DMS 273 treated with DMSO at 0.1 percent for 48 hours (cell line): ENCODE measurements at places on chromosomes 7 and 10.
A peak's percentile ranks its signal among the peaks of the same experiment; 100 is the strongest.

DNA sequence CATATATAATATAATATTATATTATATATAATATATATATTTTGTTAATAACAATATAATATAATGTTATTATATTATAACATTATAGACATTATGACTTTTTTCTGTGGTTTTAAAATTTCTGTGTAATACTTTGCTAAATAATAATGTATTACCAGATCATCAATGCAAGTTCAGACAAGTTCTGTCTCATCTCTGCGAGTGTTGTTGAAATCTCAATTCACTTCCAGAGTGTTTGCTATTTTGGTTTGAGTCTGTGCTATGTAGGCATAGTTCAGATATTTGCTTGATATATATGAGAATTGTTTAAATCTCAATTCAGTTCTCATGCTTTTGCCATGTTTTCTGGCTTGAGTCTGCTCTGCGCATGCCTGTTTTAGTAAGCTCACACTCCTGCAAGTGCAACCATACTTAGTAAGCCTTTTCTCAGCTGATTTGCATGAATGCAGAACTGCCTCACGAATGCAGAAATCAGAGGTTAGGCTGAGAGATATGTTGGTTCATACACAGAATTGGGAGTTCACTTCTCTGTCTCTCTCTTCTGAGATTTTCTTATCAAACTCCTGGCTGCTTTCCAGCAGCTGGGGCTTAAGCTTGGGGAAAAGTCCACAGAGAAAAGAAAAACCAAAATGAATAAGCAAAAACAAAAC is 830.2 kb upstream of the SORCS1 start:
- no peak for DNase-seq

- DNase-seq, result no peak
Observed at GRCh38 chr10:93458821-93459257, 23.3 kb downstream of the MYOF start.

GRCh38 chr7:127900732-127901685 is 130.2 kb downstream of the LRRC4 start:
- no peak for DNase-seq

DNA sequence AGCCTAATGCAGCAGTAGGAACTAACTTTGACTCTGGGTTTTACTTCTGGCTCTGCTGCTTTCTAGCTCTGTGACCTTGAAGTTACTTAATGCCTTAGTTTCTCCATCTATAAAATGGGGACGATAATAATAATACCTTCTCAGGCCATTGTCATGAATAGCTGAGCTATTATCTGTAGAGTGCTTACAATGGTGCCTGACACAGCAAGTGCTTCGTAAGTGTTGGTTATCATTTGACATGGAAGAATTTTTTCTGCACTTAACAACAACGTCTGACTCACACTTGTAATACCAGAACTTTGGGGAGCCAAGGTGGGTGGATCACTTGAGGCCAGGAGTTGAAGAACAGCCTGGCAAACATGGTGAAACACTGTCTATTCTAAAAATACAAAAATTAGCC is 140.5 kb downstream of the ARL4A start:
- DNase-seq, result no peak

- DNase-seq, result no peak
Observed at GRCh38 chr7:92584953-92585352, 5.2 kb downstream of the FAM133B start.

GRCh38 chr7:115471891-115472290 is 550.0 kb downstream of the MDFIC start:
- DNase-seq, result no peak

DNA sequence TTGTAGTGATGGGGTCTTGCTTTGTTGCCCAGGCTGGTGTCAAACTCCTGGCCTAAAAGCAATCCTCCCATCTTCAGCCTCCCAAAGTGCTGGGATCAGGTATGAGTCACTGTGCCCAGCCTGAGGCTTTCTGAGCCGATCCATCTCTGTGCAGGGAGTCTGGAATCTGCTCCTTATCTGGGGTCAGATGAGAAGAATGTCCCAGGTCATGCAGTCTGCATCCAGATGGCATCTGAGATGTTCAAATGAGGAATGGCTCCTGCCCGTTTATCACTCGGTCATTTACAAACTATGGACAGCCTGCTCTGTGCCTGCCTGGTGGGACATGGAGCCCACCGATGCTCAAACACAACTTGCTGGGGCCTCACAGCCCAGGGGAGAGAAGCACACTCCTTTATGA is 11.1 kb upstream of the SLC18A3 start:
- DNase-seq, result no peak

DNA sequence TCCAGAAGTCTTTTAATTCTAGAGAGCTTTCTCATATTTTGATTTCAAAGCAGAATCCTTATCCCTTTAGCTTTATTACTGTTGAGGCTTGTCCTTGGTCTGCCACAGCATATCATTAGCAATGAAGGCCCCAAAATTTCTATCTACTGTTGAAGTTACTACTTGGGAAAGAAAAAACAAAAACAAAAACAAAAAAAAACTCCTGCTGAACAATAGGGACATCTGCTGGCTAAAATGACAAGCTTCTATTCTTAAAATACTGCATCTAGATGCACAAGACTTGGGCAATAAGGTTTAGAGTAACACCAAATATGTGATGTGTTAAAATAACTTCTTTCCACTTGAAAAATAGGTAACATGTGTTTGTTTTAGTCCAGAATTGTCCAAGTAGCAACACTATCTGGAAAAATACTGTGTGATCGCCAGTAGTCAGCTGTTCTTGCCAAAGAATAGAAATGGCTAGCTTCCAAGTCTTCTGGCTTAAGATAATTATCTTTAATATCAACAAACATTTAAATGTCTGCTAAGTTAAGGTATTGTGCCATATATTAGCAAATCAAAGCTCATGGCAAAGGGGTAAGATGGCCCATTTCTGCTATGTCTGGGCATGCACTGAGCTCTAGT is 3.8 kb upstream of the DMTF1 start:
- DNase-seq, result peak; percentile 72

GRCh38 chr10:283916-284356 is 148.7 kb downstream of the ZMYND11 start:
- DNase-seq, result no peak

DNA sequence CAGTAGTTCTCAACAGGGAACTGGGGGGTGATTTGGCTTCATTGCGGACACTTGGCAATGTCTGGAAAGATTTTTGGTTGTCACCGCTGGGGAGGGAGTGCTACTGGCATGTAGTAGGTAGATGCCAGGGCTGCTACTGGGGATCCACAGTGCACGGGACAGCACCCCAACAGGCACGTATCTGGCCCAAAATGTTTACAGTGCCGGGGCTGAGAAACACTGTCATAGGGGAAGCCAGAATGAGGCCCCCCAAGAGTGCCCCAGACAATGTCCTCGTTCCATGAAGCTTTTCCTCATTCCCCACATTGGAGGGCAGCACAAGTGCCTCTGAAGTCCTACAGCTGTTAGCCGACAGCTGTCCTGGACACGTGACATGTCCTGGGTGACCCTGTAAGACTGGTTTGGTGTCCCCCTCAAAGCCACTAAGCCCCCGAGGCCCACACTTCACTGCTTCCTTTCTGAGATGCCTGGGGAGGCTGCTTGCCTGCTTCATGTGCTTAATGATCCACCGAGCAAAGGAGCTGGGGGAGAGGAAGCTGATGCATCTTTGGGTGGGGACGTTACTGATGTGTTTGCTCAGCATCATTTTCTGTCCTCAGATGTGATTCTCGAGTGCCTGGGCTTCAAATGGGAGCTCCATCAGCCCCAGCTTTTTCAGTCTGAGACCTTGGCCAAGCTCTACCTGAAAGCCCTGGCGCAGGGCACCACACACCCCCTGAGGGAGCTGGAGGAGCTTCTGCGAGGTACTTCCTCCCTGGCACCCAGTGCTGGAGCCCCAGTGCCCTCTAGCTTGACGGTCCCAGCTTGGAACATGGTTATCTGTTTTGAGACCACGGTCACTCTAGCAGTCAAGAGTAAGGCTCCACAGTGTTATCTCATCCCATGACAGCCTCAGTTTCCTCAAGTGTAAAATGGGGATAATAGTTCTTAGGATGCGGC is 14.7 kb downstream of the BTBD16 start:
- DNase-seq, result no peak

DNA sequence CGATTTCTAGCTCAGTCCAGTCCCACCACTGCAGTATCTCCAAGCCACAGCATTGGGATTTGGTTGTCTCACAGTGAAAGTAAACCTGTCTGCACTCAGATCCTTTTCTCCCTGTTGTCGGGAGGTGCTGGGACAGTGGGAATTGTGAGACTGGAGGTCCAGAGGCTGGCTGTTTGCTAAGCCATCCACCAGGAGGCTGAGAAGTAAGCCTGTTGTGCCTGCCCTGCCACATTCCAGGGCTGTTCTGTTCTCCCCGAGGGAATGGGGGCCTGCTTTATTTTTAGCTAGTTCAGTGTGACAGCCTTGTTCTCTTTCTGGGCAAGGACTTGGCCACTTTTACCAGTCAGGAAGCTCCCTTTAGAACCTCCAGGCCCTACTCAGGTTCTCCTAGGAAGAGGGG is 54.9 kb downstream of the HK1 start:
- DNase-seq, result no peak

DNA sequence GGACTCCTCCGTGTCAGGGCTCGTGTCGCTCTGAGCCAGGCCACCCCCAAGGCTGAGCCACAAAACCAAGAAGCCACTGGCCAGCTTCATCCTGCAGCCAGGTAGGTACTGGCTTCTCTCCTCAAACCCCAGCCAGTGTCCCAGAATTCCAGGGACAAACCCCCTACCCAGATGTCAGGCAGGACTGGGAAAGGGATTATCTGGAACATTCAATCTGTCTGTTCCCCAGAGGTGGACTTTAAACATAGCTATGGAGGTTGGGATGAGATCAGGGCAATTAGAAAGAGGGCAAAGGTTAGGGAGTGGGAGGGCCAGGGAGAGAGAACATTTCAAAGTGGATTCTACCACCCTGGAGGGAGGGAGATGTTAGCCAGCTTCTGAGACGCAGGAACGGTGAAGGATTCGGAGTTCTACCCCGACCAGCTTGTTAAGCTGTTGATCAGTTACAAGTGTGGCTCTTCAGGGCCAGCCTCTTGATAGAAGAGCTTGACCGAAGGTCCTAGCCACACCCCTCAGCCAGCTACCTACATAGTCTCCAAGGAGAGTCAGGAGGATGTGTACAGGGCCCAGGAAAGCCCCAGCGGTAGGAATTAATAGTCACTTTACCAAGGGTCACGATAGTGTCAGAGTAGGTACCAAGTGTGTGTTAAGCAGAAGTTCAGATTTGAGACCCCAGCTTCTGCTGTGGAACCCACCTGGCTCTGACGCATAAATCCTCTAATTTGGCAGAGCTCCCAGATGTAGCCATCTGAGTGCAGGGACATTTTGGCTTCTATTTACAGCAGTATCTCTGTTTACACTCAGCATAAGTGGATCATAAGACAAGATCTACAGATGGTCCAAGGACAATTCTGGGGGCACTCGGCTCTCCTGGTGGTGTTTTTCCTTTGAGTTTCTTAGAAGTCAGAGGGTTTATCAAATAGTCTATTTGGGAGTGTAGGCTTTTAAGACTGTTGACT is at the start of gene PLA2G12B:
TSS of gene PLA2G12B (minus strand) at position 211 of the 959 bp plus-strand sequence. CDS start at position 90, 121 bp downstream.
- peak; percentile 34 for DNase-seq

- no peak for DNase-seq
Observed at GRCh38 chr10:95756809-95757684, 1.1 kb downstream of the ENTPD1 start.

- no peak for DNase-seq
Observed at GRCh38 chr7:71272509-71273490, 140.9 kb downstream of the GALNT17 start.

DNA sequence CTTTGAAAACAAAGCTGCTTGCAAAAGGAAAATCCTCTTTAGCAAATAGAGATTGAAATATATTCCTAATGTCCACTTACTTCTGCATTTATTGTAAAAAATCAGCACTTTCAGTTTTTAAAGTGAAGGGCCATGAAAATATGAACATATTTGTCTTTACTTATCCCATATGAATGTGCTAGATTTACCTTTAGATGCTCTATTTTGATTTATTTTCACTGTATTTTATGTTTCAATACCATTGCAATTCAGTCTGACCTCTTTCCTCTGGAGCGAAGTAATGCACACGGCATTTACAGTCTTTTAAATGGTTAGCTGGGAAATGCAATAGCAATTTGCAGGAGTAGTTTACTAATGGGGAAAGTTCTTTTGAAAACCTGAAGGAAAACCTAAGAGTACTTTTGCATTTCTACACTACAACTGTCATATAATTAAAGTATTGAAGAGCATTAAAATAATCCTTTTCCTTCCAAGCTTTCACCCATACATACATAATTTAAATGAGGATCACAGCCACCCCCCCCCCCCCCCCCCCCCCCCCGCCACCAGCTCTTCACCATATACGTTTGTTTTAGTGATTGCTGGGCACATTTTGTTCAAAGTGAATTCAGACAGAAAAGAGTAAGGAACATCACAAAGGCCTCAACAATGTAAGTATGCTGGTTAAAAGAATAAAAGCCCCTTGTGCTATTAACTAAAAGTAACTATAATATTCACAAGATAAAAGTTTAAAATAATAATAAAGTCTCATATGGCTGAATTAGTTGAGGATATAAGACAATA is 3.5 kb downstream of the SKIDA1 start:
- DNase-seq, result no peak

- no peak for DNase-seq
Observed at GRCh38 chr10:88238615-88238914, 344.6 kb downstream of the RNLS start.

DNA sequence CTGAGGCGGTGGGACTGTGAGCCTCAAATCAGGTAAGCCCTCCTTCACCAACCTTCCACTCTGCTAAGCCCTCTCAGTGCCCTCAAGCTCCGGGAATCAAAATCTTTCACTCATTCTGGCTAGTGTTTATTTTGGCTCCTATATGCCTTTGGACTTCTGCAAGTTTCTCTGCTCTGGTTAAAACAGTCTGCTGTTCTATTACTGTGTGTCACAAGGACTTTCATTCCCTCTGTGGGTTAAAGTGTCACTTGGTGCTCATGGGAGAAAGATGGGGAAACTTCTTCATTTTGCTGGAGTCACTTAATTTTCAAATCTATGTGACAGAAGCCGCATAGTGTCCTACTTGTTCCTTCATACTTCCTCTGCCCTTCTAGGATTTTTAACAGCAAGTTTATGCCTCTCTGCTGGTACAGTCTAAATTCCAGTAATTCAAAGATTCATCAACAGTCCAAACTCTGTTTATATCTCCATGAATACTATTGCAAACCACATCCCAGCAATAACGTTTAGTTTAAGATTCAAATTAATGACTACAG is 61.3 kb downstream of the CD36 start:
- no peak for DNase-seq

GRCh38 chr10:32308027-32308603 is 38.8 kb downstream of the EPC1 start:
- no peak for DNase-seq
